ENCODE measurements at places on chromosomes 11 and 22.

- DNase-seq, result no peak
These were observed 614 bp downstream of the ANO3 start for GRCh38 chr11:26332572-26332915.

GRCh38 chr11:113110046-113110445, 148.8 kb downstream of the NCAM1 start:
- DNase-seq, result no peak

DNA sequence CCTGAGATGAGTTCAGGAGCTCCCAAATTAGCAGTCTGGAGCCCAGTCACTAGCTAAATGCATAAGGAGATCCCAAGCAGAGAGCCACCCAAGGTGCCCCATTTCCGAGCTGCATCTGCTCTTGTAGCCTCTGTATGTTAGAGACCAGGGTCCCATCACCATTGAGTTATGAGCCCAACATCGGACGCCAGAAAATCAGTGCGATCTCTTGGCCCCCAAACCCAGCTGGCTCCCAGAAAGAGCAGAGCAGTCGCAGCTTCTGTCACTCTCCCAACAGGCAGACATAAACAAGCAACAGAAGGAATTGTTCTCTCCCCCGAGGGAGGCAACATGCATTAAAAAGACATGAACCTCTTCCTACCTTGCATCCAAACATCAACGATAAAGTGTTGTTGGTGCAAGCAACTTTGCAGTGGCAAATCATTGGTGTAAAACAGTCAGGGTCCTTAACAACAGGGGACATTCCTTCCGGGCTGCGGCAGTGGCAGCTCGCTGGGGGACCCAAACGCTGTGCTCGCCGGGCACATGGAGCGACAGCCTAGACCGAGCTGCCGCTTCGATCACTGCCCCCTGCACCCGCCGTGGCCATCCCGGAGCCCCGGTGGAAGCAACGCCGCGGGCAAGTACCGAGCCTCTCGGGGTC, 907.1 kb downstream of the DLG2 start:
- DNase-seq, result no peak

DNA sequence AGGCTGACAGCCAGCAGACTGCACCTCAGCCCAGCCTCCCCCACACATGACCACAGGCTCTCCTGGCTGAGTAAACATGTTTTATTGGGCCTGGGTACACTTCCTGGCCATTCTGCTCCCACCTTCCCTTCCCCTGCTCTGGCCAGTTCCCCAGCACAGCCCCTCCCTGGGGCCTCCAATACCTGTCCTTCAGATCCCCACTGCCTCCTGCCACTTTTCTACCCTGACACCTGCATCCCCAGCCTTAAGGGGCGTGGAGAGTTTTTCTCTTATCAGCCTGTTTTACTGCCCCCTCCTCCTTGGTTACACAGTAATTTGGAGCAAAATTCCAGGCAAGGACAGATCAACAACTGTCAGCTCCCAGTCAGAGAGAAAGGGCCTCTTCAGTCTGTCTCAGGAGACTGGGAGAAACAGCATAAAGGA, at the start of gene ISX:
Gene ISX (plus strand): TSS at position 363 of the 423 bp plus-strand sequence. CDS start 930 bp downstream, outside the sequence.
- DNase-seq, result no peak

GRCh38 chr11:126679033-126679432, 321.5 kb downstream of the KIRREL3 start:
- no peak for DNase-seq

Measured in NCI-H187 treated with DMSO at 0.1 percent for 48 hours (cell line).